ENCODE measurements at places on chromosomes 3 and 15.

DNA sequence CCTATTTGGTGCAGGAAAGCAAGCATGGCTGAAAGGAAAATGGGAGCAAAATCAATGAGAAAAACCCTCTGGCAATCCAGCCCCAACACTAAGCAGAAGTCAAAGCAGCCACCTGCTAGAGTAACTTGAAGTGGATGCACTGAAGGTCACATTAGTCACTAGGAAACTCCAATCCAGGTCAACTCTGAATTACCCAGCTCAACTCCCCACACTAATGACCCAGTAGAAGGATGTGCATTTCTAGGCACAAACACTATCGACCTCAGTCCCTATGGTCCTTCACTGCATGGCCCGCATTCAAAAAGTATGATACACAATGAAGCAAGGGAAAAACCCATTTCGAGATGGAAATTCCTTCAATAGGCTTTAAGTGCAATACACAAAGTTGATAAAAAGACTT lies 80.6 kb downstream of the RAD18 start:
- no peak for DNase-seq

DNA sequence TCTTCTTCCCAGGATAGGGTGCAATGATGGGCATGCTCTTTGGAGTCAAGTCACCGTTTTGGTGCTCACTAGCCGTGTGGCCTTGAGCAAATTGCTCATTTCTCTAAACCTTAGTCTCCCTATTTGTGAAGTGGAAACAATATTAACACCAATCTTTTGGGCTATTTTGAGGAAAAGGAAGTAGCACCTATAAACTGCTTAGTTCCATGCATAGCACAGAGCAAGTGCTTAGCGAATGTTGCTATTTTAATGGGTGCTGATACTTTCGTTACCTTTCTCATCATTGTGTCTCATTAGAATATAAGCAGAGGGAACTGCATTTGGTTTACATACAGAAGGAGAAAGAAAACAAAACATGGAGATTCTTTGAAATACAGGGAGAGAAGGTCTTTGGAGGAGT lies 66.1 kb downstream of the BOC start:
- no peak for DNase-seq

DNA sequence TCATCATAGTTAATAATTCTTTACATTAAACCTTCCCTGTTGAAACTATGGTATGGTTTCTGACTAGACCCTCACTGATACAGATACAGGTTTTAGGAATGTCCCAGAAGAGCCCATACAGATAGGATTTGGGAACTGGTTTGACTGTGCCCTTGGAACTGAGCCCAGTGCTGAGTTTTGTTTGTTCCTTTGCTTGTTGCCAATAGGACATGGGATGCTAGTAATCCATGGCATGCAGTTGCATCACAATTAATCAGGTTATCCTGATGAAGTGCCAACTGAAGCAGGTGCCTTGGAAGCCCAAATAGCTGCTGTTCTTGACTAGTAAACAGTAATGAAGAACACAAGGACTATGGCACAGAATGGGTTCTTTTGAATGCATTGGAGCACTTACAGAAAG lies 230.6 kb downstream of the NEK10 start:
- no peak for DNase-seq

- no peak for DNase-seq
Measured at GRCh38 chr15:20645956-20646355, 104.4 kb upstream of the GOLGA6L6 start.

- no peak for DNase-seq
Measured at GRCh38 chr15:60804986-60805949, 326.3 kb upstream of the ICE2 start.

- DNase-seq: no peak
Measured at GRCh38 chr15:61687651-61688050, 372.6 kb downstream of the VPS13C start.

GRCh38 chr3:179819379-179819778 lies 166.5 kb downstream of the USP13 start:
- no peak for DNase-seq

DNA sequence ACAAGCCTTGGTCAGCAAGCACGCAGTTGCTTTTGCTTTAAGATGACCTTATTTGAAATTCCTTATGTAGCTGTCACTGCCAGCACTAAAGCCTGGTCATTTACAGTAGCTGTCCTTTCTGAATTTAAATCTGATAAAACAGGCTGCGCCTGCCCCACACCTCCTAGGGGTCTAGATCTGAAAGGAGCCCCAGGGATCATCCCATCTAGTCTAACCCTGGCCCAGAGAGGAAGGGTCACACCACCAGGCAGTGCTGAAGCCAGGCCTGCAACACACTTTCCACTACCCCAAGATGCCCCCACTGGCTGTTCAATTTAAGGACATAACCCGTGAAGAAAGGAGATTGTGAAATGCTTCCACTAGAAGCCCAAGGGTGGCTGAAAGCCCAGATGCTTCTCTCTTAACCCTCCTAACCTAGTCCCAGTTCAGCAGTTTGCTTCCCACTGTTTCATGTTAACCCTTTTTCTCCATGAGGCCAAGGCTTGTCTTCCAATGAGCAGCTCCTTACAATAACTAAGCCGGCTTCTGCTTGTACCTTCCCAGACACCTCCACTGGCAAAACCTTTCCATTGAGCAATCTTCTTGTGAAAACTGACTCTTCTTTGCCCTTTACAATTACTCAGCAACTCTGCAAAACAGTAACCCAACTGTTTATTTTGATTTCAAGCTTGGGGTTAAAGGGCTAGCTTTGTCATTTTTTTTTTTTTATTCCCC lies 198.9 kb upstream of the LPP start:
- no peak for DNase-seq

DNA sequence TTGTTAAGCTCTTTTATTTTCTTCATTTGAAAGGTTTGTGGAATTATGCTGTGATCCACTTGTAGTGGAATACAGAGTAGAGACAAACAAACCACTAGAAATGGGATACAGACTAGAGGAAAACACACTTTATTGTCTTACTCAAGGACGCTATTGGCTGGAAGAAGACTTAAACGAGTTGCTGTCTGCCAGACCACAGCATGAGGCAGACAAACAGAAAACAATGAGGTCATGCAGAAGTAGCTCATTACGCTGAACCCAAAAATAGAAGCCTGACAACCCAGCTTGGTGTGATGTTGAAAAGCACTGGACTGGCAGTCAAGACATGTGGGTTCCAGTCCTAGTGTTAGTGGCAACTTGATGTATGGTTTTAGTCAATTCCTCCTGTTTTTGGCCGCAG lies 62.4 kb upstream of the P3H2 start:
- no peak for DNase-seq

DNA sequence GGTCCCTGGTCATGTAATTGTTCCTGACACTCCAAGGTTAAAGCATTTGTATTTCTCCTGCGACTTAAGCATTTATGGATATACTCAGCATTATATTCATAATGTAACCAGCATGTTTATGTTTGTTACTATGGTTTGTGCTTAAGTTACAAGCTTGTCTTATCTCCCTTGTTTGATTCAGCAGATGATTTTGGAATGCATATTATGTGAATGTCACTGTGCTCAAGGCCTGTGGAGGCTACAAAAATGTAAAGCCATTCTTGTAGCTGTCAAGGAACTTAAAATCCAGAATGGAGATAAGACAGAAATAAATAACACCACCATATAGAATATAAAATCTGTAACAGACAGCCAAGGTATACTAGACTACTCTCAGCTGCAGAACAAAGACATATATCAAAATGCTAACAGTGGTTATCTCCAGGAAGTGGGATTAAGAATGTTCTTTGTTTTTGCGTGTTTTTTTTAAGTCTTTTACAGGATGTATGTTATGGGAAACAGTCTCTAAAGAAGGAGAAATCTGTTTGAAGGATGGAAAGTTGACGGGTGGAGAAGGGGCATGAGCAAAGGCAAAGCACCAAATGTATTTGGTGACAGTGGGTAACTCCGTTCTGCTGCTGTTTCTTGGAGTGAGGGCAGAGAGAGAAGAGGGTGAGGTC lies 61.4 kb downstream of the IGF2BP2 start:
- DNase-seq: no peak

DNA sequence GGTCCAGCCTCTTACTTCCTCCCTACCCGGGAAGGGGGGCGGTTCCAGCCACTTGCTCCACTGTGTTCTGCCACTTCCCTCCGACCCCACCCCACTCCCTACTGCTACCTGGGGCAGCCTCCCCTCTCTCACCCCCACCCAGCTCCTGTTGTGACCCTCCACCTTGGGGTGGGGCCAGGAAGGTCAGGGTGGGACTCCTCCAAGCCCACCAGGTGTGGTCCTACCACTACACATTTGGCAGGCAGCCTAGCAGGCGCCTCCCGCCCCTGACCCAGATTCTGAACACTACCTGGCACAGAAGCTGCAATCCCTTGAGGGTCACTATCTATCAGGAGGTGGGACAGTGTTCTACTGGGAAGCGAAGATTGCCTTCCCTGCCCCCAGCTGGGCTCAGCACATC lies 13.7 kb upstream of the RAF1 start:
- DNase-seq: no peak

GRCh38 chr15:82918162-82918561 lies 34.4 kb downstream of the HOMER2 start:
- no peak for DNase-seq

- DNase-seq: no peak
Measured at GRCh38 chr15:61481886-61482285, 252.8 kb upstream of the RORA start.

GRCh38 chr15:51223771-51224229 lies 114.6 kb downstream of the CYP19A1 start:
- no peak for DNase-seq
